Articular chondrocyte of knee joint (primary cell): ENCODE measurements at places on chromosomes 2 and 18. TPM values are rescaled to one million over a fixed set of nuclear protein-coding genes. Genes with fewer than 3 reads are reported as not detected.

SP100 gene
- total RNA-seq = 132 and 157 TPM in 2 replicates

CPO gene
- 0.32 TPM in 1 of 2 replicates, not detected in the other for total RNA-seq

MROH2A gene
- not detected in 2 replicates for total RNA-seq

LRP2 gene
- total RNA-seq = not detected in 2 replicates

MTCL1 gene
- total RNA-seq = 32.8 and 37.2 TPM in 2 replicates
